Epithelial cell of proximal tubule (primary cell): ENCODE measurements at places on chromosomes 1 and 21. TPM values are rescaled to one million over a fixed set of nuclear protein-coding genes. Genes with fewer than 3 reads are reported as not detected.

DNA sequence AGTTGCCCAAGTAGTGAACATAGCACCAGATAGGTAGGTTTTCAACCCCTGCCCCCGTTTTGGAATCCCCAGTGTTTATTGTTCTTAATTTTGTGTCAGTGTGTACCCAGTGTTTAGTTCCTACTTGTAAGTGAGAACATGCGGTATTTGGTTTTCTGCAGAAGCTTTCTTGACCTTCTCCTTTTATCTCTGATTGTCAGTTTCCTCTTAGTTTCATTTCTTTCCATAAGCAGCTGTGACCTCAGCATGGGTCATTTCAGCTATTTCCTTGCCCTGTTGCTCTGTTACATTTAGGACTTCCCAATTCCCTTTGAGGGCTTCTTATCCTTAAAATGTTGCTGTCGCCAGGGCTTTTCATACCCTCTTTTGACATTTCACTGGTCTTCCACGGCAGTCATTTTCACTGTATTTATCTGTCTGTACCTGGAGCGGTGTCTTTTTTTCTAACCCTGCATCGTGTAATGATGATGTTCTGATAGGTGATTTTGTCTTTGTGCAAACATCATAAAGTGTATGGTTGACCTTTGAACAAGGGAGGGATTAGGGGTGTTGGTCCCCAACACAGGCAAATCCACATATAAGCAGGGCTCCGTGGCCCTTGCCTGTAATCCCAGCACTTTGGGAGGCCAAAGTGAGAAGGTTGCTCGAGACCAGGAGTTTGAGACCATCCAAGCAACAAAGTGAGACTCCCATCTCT lies 15.0 kb downstream of the ITSN1 start:
- DNase-seq = no peak

GRCh38 chr1:107840725-107841124 lies 124.3 kb downstream of the VAV3 start:
- DNase-seq = no peak

DNA sequence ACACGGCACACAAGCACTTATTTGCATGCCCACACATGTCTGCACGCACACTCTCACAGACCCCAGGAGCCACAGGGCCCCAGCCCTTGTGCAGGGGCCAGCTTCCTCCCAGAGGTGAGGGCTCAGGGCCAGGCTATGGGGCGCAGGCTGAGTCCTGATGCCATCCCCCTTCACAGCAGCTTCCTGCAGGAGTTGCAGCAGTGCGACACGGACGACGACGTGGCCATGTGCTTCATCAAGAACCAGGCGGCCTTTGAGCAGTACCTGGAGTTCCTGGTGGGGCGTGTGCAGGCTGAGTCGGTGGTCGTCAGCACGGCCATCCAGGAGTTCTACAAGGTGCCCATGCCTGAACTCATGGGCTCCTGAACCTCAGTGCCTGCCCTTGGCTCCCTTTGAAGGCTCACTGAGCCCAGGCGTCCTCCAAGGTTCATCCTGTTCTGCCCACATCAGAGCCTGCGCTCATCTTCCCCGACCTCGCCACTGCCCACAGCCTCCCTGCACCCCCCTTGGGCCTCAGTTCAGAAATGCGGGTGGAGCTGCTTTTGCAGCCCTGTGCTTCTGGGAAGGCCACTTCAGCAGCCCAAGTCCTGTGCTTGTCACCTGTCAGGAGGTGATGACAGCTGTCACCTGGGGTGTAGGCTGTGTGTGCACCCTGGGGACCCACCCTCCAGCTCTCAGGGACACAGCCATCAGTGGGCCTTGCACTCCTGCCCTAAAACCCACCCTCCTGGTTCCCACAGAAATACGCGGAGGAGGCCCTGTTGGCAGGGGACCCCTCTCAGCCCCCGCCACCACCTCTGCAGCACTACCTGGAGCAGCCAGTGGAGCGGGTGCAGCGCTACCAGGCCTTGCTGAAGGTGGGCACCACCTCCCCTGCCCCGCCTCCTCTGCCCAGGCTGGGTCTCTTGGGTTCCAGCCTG lies 66.6 kb downstream of the TRIM11 start:
- no peak for DNase-seq

DNA sequence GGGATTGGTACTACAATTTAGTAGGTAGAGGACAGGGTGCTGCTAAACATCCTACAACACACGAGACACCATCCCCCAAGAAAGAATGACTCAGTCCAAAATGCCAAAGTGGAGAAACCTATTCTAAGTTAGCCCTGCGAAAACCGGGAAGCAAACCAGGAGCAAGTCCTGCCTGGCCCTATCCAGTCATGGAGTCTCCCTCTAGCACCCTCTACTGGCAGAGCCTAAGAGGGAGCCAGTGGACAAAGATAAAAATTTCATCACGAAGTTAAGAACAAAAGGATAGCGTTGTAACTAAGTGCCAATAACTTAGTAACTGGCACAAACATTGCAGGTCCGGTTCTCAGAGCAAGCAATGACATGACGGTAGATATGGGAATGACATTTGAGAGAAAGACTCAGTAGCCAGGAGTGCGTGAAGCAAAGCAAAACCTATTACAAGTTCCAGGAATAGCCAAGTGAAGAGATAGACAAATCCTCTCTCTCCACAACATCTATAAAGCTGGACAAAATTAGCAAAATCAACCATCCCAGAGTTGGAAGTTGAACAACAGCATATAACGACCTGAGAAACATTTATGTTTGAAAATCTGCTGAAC lies 383.5 kb downstream of the OMA1 start:
- peak; percentile 44 for DNase-seq

- no peak for DNase-seq
Measured at GRCh38 chr21:43740497-43741156, 21.7 kb downstream of the PDXK start.

GRCh38 chr1:225670806-225671733 lies 18.1 kb upstream of the ENAH start:
- DNase-seq = peak; percentile 51

DNA sequence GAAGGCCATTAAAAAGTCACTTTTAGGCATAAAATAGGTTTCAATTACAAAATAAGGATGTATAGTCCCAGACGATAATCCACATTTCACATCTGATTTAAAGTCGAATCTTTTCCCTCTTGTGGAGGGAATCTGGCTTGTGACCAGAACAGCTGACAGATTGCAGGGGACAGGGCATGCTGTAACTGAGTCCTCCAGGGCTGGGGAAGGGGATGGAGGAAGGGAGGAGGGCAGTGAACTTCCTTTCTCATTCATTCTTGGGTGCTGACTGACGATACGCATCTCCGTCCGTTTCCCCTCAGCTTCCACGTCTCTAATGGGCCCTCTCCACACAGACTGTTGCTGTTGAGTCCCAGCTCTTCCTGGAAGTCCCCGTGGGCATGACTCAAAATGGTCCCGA lies 108.1 kb upstream of the CSF3R start:
- DNase-seq = no peak

- peak; percentile 95 for DNase-seq
Measured at GRCh38 chr21:39675993-39676661, 63.4 kb downstream of the B3GALT5 start.

DNA sequence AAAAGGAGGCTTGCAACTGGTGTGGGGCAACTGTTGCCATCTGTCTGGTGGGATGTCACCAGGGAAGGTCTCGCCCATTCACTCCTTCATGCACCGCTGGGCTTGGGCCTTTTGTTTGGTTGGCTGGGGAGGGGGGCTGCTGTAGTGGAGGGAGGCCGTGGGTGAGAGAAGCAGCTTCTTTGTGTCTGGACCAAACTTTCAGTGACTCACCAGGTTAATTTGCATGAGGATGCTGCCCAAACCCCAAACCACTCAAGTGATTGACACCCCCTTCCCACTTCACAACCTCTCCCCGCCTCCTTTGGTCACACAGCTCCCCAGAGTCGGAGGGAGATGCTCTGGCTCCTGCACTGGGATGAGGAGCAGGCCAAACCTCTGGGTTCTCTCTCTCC lies 19.7 kb downstream of the BTG2 start:
- DNase-seq = no peak

DNA sequence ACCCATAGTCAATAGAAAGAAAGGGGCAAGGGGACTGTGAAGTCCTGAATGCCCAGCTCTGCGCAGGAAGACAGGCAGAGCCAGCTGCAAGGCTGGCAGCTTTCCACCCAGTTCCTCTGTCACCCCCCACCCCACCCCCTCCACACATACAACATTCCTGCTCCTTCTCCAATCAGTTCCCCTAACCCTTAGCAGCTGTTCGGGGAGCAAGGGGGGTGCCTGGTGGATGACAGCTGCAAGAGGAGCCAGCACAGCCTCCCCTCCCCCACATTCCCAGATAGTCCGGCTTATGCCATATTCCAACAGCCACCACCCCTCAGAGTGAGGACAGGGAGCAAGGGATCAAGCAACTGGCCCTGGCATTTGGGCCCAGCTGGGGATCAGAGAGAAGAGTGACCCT lies 9.7 kb downstream of the ARHGEF2 start:
- DNase-seq = no peak

DNA sequence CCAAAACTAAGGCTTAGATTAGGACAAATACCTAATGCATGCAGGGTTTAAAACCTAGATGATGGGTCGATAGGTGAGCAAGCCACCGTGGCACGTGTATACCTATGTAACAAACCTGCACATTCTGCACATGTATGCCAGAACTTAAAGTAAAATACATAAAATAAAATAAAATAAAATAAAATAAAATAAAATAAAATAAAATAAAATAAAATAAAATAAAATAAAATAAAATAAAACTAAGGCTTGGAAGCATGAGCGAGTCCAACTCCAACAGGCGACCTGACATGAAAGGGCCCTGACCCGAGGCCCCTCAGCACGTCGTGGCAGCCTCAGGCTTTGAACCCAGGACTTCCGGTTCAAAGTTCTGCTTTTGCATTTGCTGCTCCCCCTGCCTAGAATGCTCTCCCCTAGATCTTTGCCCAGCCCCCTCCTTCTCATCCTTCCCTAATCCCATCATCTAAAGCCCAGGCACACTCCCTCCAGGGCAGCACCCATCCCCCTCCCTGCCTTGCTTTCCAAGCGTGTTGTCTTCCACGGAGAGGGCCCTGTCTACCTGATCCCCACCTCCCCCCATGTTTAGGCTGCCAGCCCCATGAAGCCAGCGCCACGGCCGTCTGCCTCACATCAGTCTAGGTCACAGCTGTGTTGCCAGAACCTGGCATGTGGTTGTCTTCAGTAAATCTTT lies 64.3 kb downstream of the TAS1R2 start:
- no peak for DNase-seq

GRCh38 chr1:27016376-27016775 lies 3.7 kb upstream of the TENT5B start:
- DNase-seq = no peak

DNA sequence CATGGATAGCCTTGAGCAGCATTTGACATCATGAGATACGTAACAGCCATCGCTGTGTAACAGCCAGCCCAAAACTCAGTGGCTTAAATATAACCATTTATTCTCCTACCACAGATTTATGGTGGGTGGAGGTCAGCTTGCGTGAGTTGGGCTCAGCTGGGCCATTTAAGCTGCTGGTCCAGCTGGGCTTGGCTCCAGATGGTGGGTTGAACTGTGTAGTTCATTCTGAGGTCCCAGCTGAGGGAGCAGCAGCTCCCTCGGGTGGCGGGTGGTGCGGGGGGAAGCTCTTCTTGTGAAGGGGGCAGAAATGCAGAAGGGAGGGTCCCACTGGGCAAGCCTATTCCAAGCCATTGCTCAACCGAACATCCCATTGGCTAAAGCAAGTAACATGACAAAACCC lies 75.9 kb downstream of the IGSF21 start:
- DNase-seq = no peak

- DNase-seq = no peak
Measured at GRCh38 chr1:5616366-5617178, 375.7 kb downstream of the NPHP4 start.

GRCh38 chr1:29124366-29125236 lies 898 bp upstream of the TMEM200B start:
- DNase-seq = no peak

DNA sequence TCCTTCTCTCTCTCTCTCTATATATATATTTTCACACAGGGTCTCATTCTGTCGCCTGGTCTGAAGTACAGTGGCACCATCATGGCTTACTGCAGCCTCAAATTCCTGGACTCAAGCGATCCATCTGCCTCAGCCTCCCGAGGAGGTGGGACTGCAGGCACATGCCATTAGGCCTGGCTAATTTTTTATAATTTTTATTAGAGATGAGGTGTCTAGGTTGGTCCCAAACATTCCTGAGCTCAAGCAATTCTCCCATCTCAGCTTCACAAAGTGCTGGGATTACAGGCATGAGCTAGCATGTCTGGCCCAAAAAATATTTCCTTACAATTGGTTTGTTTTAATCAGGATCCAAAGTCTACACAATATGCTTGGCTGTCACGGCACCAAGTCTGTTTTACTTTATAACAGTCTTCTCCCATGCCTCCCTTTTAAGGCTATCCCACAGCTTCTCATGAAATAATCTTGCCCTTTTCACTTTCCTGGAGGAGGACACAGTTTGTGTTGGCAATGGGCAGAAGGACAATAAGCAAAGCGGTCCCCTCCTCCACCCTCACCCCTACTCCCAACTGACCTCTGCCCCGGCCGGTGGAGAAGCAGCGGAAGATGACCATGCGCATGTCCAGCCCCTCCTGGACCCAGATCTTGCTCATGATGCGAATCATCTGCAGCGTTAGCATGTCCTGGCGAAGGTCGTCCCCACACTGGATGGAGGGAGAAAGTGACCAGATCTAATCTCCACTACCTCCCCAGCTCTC lies 28.2 kb upstream of the PPP1R15B start:
- DNase-seq = no peak

GRCh38 chr1:185463011-185463410 lies 146.0 kb upstream of the IVNS1ABP start:
- DNase-seq = peak; percentile 92

DNA sequence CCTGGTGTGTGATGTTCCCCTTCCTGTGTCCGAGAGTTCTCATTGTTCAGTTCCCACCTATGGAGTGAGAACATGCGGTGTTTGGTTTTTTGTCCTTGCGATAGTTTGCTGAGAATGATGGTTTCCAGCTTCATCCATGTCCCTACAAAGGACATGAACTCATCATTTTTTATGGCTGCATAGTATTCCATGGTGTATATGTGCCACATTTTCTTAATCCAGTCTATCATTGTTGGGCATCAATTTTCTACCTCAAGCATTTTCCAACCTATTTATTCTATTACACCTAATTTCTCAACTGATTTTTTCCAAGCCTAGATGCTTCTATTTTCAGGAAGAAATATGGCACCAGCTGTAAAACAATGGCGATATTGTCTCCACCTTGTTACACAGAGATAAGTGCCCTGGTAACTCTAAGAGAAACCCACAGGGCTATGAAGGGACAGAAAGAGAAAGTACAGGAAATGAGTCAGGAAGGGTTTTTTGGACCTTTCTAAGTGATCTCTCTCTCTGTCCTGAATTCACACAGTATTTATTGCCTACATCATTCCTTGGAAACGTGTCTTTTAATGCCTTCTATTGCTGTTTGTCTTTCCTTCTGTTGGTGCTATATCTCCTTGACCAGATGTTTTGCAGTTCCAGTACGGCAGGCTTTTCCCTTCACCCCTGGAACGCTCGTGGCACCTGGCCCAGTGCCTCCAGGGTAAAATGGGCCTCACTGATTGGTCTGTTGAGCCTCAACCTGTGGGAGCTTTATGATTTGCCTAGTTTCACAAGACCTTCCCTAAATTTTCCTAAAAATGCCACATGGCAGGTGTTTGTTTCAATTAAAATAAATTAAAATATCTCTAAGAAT lies 14.6 kb upstream of the JAK1 start:
- DNase-seq = no peak

- DNase-seq = no peak
Measured at GRCh38 chr1:55882931-55883330, 667.8 kb upstream of the USP24 start.

AGRN gene
- total RNA-seq = 261 and 462 TPM in 2 replicates

CCDC190 gene
- not detected in 2 replicates for total RNA-seq

OR2L2 gene
- not detected in 2 replicates for total RNA-seq

IRF6 gene
- total RNA-seq = 12.9 and 43.8 TPM in 2 replicates

HES2 gene
- 3.0 and 6.2 TPM in 2 replicates for total RNA-seq
